Anterior cingulate cortex (tissue), 58 donors: ENCODE measurements at places on chromosomes 13 and 19.

DNA sequence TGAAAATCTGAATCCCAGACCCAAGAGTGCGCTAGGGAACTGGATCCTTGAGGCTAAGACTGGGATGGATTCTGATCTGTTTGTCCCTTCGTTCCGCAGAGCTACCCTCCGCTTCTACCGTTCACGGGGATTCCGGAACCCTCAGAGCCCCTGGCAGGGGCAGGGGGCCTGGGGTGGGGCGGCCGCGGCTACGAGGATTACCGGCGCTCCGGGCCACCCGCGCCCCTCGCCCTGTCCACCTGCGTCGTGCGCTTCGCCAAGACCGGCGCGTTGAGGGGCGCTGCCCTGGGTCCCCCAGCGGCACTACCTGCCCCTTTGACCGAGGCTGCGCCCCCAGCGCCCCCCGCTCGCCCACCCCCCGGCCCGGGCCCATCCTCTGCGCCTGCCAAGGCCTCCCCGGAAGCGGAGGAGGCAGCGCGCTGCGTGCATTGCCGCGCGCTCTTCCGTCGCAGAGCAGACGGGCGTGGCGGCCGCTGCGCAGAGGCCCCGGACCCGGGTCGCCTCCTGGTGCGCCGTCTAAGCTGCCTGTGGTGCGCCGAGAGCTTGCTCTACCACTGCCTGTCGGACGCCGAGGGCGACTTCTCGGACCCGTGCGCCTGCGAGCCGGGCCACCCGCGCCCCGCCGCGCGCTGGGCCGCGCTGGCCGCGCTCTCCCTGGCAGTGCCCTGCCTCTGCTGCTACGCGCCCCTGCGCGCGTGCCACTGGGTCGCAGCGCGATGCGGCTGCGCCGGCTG, 7.1 kb downstream of the SPRED3 start:
- DNase-seq = no peak

DNA sequence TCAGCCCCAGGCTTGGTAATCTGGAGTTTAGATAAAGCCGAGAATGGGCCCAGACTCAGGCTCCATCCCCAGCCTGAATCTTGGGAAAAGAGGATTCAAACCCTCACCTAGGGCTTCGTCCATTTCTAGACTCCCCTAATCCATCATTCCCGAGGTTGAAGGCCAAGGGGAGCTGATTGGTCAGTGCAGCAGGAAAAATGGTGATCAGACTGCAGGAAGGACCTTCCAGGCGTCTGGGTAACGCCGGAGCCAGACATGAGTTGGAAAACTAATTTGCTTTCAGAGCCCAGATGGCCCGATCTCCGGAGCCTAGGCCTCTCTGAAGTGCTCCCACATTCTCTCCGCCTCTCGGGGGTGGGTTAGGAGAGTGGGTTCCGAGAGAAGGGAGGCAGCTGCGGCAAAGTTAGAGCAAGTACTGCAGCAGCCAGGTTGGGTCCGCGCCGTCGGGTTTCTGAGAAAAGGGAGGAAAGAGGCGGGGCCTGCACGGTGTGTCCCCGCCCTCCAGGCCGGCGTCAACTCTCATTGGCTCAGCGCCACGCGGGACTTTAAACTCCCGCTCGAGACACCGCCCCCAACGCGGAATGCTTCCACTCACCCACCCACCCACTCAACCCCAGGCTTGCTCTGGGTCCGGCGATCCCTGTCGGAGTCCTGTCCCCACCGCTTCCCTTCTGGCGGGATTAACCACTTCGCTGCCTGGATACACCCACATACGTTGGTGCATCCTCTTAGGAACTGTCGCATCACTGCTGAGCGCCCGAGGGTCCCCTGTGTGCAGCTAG, 788 bp upstream of the RTBDN start:
- DNase-seq = no peak

DNA sequence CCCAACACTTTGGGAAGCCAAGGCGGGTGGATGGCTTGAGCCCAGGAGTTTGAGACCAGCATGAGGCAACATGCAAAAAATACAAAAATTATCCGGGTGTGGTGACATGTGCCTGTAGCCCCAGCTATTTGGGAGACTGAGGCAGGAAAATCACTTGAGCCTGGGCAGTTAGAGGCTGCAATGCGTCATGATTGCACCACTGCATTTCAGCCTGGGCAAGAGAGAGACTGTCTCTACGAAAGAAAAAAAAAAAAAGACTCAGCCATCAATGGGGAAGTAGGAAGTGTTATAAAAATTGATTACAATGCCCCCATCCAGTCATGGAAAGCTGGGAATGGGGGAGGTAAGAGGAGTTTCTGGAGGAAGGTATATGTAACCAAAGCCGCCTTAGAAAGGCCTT, 5.4 kb downstream of the TYK2 start:
- DNase-seq = no peak

DNA sequence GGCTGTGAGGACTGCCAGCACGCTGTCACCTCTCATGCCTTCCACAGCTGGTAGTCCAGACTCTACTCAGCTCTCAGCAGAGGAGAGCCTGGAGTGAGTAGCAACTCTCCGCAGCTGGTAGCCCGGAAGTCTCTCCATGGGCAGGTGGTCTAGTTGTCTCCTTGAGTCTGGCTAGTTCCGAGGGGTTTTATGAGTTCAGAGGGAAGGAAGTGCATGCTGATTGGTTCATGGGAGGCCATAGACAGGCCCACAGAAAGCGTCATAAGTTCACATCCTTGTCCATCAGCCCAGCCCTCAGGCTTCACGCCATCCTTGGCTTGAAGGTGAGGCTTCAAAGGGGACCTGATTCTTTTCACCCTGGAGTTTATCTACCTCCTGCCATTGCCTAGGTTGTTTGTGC, 2662.4 kb upstream of the PCDH20 start:
- no peak for DNase-seq

- DNase-seq = peak; percentile 10
These were observed at the start of gene GSX1 for GRCh38 chr13:27792393-27793218. GSX1 (plus strand) TSS chr13:27792483; CDS start chr13:27792691, 208 bp downstream.

GRCh38 chr19:33634361-33635091, 12.8 kb downstream of the CHST8 start:
- no peak for DNase-seq

- DNase-seq = peak; percentile 6
These were observed 934.3 kb downstream of the DIAPH3 start for GRCh38 chr13:59229401-59229800.

- no peak for DNase-seq
These were observed 177.3 kb downstream of the TSHZ3 start for GRCh38 chr19:31171936-31172335.

DNA sequence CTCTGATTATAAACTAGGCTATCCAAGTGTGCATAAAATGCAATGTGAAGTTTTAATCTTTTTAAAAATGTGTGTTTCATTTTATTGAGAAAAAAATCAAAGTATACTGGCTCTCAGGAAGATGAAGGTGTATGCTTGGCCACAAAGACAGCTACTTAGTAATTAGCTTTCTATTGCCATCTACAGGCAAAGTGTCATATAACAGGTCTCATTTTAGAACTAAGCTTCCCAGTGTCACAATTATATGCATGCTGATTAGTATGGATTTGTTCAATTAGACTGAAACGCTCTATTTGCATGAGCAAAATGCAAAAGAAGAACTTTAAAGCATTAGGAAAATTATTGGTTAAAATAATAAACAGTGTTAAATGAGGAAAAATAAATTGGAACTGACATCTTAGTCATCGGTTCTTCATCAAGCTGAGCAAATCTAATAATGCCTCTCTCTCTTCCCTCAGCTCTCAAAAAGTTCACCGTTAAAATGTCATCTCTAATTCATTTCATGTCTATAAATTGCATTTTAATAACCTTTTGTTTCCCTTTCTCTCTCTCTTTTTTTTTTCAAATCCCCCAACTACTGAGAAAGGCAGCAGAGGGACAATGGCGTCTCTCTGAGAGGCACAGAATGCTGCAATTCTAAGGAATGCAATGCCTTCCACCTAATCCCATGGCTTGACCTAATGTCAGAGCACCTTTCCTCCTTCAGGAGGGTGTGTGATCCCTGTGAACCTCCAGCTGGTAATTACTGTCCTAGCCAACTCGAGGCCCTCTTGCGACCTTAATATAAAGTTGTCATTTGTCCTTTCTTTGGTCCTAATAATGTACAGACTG, 313.1 kb upstream of the MAB21L1 start:
- DNase-seq = no peak

DNA sequence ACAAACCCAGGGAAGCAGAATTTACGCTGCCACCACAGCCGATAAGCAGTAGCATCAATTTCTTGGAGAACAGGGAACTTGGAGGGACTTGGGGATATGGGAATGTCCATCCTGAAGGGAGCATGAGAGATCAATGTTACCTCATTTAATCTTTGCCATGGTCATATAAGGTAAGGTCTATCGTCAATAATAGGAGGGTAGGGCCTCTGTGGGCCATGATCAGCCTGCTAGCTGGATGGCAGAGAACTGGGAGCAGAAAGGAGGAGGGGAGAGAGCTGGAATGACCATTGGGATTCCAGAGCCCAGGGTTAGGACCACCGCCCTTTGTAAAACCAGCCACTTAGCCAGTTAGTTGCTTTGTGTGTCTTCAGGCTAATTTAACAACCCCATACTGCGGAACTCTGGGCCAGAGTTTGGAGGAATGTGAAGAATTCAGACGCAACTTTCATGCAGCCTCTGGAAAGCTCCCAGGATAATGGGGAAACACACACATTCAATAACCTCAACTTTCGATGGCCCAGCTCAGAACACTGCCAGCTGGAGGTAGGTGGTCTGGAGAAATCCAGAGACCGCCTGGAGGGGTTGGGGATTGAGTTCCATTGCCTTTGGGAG, 40.3 kb downstream of the ZNF557 start:
- no peak for DNase-seq

- no peak for DNase-seq
These were observed 32.2 kb upstream of the ARGLU1 start for GRCh38 chr13:106599875-106600797.

- peak; percentile 12 for DNase-seq
These were observed 39.9 kb upstream of the CCNE1 start for GRCh38 chr19:29771708-29772414.

DNA sequence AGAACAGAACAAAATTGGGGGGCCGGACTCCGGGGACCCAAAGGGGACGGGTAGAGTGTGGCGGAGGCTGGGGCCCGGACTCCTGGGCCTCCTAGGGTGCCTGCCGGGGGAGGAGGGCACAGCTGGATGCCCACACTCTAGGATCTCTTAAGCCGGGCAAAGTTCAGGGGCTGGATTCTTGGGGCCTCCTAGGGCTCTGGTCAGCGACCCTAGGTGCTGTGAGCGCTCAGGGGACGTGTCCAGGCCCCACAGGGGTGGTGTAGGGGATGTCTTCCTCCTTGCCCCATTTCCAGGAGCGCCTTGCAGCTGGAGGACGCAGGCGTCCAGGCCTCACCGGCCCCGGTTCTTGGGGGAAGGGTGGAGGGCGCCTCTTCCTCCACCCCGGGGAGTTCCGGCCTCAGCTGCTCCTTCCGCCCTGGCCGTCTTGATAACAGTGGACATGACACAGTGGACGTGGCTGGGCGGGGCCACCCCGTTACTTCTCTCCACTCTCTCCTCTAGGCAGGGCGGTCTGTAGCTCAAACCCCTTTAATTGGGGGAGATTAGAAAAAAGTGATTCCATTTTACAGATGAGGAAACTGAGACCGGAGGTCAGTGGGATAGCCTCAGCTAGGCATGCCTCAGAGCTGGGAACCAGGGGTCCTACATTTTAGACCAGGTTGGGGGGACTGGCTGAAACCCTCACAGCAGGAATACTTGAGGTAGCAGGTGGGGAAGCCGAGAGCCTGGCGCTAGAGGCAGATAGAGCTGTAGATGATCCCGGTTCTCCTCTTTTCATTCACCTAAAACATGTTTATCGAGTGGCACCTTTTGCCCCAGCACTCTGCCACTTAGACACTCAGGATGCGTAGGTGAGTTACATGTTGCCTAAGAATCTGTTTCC, 705 bp downstream of the STXBP2 start:
- DNase-seq = no peak

DNA sequence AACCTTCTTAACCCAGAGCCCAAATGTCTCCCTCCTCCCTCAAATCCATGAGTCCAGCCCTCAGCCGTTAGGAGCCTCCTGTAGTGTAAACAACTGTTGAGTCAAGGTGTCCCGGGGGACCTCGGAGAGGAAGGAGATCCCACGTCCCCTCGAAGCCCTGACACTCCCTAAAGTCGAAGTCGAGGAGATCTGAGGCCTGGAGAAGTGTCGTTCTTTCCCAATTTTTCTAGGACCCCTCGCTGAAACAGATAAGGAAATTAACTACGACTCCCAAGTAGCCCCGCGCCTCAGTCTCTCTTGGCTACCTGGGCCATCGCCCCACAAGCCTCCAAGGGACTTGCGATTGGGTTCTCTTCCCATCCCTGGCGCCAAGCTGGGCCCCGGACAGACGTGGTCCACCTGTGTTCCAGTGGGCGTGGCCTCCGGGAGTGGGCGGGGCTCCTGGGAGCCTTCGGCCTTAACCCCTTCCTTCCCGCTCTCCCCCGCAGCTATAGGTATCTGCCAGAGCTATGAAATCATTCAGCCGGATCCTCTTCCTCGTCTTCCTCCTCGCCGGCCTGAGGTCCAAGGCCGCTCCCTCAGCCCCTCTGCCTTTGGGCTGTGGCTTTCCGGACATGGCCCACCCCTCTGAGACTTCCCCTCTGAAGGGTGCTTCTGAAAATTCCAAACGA, 869 bp downstream of the GFY start:
- DNase-seq = no peak

GRCh38 chr19:16871871-16872270, 16.9 kb upstream of the F2RL3 start:
- no peak for DNase-seq

- DNase-seq = no peak
These were observed 323.1 kb downstream of the ZNF536 start for GRCh38 chr19:30695171-30695875.

- no peak for DNase-seq
These were observed 15.0 kb downstream of the MRPS12 start for GRCh38 chr19:38945562-38946228.

- no peak for DNase-seq
These were observed 3.5 kb downstream of the LGALS7B start for GRCh38 chr19:38792250-38793111.

DNA sequence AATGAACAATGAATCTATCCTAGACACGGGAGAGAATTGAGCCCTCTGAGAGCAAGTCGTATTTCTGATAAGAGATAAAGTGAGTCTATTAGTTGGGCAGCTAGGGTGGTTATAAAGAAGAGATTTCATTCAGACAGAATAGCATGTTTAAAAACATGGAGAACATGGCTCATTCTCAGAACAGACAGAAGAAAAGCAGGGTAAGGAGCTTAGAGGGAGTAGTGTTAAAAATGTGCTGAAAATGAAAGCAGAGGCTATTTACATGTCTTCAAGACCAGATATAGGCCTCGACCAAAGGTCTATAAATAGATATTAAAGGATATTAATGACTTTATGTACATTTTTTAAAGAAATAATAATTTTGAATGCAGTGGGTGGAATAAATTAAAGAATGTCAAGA, 149.5 kb downstream of the SLITRK1 start:
- no peak for DNase-seq

- peak; percentile 25 for DNase-seq
These were observed at the start of gene GAS6 for GRCh38 chr13:113863524-113864272. GAS6 (minus strand) TSS chr13:113864076; CDS start chr13:113863920, 156 bp downstream.

- DNase-seq = no peak
These were observed 630 bp downstream of the COQ8B start for GRCh38 chr19:40716031-40716481.

- DNase-seq = no peak
These were observed 36.3 kb downstream of the ARHGEF18 start for GRCh38 chr19:7385062-7385461.
